Heart right ventricle (tissue), 16 donors: ENCODE measurements at places on chromosomes 2 and 18.

DNA sequence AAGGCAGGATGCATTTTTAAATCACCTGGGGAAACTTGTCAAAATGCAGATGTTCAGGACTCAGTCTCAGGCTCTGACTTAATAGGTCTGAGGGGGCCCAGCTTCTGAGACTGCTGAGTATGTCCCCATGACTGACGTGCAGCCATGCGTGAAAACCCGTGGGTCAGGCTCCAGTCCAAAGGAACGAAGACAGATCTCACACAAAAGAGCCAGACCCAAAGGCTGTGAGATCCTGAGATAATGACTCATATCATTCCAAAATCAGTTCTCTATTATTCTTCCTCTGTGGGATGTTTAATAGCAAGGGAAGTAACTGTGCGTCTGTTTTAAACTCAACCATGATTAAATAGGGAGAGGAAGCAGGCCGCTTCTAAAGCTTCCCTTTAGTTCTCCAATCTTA, 107.4 kb upstream of the ACAA2 start:
- no peak for DNase-seq

- no peak for DNase-seq
These were observed 970.6 kb upstream of the ACVR2A start for GRCh38 chr2:146874260-146874658.

DNA sequence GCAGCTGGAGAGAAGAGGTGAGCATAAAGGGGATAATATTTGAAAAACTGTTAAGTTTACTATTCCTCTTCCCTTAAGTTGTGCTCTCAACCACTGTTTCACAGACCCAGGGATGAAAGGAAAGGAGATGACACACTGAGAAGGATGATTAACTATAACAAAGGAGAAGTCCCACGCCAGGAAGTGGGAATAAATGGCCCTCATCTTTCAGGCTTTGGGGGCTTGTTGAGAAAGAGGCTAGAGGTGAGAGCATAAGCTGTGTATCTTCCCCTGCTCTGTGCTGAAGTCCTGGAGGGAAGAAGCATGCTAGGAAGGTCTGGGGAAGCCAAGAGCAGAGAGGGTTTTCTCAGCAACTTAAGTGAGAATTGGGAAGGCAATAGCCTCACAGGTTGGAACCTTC, 399.1 kb upstream of the ATP5MC3 start:
- DNase-seq, result no peak

DNA sequence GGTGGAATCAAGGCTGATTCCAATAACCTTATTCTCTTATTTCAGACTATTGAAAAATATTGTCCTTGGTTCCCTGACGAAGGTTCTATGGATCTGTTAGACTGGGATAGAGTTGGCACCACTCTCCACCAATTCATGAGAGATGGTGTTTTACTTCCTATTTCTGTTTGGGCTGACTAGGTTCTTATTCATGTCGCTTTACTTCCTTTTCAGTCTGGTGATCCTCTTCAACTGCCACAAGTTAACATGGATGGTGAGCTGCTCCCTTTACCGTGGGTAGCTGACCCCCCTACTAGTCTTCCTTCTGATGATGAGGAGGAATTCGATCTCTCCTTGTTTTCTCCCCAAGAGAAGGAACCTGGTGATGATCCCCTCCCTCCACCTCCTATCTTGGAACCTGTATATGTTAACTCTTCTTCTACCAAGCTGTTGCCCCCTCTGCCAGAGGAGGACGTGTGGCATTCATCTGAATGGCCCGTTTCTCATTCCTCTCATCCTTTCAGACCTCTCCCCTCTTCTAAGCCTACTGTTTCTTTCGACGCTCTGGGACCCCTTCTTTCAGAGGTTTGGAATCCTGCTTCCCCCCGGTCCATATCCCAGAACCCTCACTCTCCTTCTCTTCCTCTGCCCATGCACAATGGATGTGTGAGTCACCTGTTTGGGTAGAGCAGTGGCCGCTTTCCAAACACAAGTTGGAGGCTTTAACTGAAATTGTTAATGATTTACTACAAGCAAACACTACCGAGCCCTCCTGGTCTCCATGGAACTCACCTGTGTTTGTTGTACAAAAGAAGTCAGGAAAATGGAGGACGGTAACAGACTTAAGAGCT, 13.5 kb upstream of the CNOT11 start:
- DNase-seq, result no peak

GRCh38 chr2:171902840-171903420, 8.9 kb upstream of the SLC25A12 start:
- no peak for DNase-seq

- DNase-seq, result no peak
These were observed 86.8 kb downstream of the GPD2 start for GRCh38 chr2:156522864-156523440.

DNA sequence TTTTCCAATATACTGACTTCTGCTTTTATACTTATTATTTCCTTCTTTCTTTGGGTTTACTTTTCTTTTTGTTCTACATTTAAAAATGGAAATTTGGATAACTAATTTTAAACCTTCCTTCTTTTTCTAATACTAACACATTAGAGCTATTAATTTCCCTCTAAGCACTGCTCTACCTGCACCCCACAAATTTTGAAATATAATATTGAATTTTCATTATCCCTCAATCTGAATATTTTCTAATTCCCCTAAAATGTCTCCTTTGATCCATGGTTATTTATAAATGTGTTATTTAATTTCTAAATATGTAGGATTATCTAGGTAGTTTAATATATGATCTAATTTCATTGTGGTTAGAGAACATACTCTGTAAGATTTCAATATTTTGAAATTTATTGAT, 63.4 kb upstream of the LGALSL start:
- no peak for DNase-seq
